Endothelial cell of coronary artery (primary cell): ENCODE measurements at places on chromosomes 1 and 21. TPM values are rescaled to one million over a fixed set of nuclear protein-coding genes. Genes with fewer than 3 reads are reported as not detected.

PDE4B gene
- total RNA-seq, result 44.1 and 71.8 TPM in 2 replicates

SPEN gene
- 16.4 and 27.1 TPM in 2 replicates for total RNA-seq

NTRK1 gene
- total RNA-seq, result not detected in 2 replicates

MFAP2 gene
- total RNA-seq, result 19.5 and 26.9 TPM in 2 replicates

SCCPDH gene
- 53.5 and 56.2 TPM in 2 replicates for total RNA-seq

KIRREL1 gene
- total RNA-seq, result 30.6 and 49.6 TPM in 2 replicates

FGR gene
- total RNA-seq, result under 0.01 and 0.19 TPM in 2 replicates

SPRR1B gene
- not detected in 2 replicates for total RNA-seq

SLC45A1 gene
- 0.54 and 1.5 TPM in 2 replicates for total RNA-seq

GRIK1 gene
- not detected in 2 replicates for total RNA-seq

TEDDM1 gene
- not detected in 2 replicates for total RNA-seq

CDC42BPA gene
- 82.9 and 98.4 TPM in 2 replicates for total RNA-seq

OR10J1 gene
- not detected in 2 replicates for total RNA-seq

OLFM3 gene
- not detected in 2 replicates for total RNA-seq

HPCA gene
- not detected in 2 replicates for total RNA-seq

TSPAN2 gene
- total RNA-seq, result 0.90 and 4.7 TPM in 2 replicates

ATF3 gene
- total RNA-seq, result 0.72 and 2.0 TPM in 2 replicates

RO60 gene
- 108 and 140 TPM in 2 replicates for total RNA-seq

ADGRB2 gene
- 0.85 and 1.2 TPM in 2 replicates for total RNA-seq

GNPAT gene
- 44.8 and 54.3 TPM in 2 replicates for total RNA-seq

TATDN3 gene
- 9.1 and 9.3 TPM in 2 replicates for total RNA-seq
